ENCODE measurements at places on chromosomes 12 and 14.

DNA sequence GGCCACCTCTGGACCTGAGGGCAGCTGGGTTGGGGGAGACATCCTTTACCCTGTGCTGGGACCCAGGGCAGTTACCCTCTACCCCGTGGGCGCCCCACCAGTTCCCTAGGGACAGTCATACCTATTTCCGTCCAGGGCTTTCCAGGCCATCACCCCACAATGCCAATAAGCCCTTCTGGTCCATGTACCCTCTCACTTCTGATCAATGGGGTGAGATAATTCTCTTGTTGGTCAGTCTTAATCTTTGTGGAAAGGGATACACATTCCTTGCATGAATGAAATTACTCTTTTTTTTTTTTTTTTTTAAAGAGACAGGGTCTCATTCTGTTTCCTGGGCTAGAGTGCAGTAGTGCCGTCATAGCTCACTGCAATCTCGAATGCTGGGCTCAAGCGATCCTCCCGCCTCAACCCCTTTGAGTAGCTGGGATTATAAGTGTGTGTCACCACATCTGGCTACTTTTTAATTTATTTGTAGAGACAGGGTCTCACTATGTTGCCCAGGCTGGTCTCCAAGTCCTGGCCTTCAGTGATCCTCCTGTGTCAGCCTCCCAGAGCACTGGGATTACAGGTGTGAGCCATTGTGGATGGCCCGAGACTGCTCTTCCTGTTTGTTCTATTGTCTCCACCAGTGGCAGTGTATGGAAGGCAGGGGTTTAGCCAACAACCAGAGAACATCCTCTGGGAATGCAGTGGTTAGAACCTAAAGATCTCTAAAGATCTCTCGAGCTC, 46.3 kb upstream of the STON2 start:
- no peak for DNase-seq

DNA sequence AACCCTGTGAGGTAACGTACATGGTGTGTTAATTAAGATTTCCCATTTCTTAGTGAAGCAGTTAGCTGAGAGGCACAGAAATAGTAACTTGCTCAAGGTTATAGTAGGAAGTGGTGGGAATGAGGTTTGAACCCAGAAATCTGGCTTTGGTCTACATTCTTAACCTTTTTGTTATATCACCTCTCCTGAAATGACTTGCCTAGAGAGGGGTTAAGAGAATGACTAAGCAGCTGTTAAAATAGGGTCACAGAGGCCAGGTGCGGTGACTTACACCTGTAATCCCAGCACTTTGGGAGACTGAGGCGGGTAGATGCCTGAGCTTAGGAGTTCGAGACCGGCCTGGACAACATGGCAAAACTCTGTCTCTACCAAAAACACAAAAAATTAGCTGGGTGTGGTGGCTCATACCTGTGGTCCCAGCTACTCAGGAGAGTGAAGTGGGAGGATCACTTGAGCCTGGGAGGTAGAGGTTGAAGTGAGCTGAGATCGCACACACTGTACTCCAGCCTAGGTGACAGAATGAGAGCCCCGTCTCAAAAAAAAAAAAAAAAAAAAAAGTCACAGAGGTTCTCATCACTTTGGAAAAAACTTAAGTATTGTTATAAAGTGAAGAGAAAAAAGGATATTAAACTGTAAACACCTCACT, 57.6 kb upstream of the RD3L start:
- DNase-seq: no peak

DNA sequence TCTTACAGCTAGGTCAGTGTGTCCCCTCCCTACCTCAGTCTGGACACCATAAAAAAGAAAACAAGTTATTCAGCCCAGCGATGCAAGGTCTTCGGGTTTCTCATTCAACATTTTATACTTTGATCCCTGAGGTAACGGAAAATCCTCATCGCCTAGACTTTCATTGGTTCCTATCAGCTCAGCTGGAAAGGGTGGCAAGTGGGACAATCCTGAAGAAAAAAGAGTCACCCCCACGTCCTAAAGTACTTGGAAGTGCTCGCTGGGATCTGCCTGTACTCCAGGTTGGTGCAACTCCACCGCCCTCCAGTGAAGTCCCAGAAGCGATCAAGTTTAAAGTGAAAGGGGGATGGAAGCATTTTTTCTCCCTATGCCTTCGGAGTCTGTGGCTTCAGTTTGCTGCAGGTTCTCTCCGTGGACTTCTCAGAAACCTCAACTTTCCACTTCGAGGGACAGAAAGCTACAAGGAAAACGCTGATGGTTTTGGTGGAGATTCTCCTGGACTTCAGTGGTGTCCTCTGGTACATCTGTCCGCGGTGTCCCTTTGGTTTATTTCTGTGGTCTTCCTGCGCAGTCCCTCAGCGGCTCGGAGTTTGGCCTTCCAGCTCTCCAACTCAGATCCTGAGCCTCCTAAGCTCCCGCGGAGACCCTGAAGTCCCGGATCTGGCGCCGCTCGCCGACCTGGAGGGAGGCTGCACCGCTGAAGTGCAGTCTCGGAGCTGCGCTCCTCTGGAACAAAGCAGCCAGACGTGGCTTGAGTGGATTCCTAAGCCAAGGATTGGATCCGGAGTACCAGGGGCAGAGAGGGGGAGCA, 1.8 kb upstream of the LRFN5 start:
- DNase-seq: no peak

GRCh38 chr14:81176241-81176640, 44.5 kb downstream of the GTF2A1 start:
- DNase-seq: no peak

DNA sequence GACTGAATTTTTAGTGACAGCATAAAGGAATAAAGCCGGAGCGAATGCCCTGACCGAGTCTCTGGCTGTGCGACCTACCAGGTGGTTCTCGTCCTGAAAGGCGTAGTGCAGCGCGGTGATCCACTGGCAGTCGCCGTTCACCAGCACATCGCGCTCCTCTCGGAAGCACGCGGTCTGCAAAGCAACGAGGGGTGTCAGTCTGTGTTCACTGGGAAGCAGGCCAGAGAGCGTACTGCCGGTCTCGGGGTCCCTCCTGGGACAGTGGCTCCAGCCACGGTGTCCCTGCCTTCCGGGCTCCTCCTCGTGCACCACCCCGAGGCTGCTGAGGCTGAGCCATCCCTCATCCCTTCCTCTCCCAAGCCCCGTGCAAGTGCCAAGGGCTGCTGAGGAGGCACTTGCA, 53.5 kb downstream of the CDC42BPB start:
- no peak for DNase-seq

GRCh38 chr12:49832836-49833421, 4.7 kb upstream of the NCKAP5L start:
- no peak for DNase-seq

DNA sequence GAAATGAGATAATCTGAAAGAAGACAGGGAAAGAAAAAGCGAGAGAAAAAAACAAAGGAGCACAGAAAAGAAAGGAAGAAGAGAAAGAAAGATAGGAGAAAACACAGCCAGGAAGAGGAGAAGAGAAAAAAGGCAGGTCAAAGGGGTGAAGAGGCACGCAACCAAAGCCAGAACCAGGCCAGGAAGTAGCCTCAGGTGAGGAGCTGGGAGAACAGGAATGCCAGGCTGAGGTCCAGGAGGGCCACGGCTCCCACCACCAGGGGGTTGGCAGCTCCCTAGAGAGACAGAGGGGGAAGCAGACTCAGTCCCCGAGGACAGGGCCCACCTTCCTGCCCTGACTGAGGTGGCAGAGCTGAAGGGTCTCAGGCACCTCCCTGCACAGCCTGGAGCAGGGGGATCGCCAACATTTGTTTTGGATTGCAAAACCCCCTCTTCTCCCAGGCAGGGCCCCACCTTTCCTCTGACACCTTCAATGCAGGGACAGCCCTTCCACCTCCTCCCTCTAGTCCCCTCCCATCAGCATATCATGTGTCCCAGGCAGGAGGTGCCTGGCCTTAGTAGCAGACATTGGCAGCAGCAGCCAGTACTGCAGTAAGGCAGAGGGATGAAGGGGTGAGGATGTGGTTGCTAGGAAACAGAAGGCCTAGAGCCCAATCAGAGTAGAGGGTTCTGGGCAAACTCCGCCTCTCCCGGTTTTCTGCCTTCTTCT, 2.0 kb upstream of the AP1G2 start:
- peak; percentile 32 for DNase-seq

- DNase-seq: peak; percentile 38
Measured at GRCh38 chr14:35506927-35507326, 27.0 kb upstream of the INSM2 start.

DNA sequence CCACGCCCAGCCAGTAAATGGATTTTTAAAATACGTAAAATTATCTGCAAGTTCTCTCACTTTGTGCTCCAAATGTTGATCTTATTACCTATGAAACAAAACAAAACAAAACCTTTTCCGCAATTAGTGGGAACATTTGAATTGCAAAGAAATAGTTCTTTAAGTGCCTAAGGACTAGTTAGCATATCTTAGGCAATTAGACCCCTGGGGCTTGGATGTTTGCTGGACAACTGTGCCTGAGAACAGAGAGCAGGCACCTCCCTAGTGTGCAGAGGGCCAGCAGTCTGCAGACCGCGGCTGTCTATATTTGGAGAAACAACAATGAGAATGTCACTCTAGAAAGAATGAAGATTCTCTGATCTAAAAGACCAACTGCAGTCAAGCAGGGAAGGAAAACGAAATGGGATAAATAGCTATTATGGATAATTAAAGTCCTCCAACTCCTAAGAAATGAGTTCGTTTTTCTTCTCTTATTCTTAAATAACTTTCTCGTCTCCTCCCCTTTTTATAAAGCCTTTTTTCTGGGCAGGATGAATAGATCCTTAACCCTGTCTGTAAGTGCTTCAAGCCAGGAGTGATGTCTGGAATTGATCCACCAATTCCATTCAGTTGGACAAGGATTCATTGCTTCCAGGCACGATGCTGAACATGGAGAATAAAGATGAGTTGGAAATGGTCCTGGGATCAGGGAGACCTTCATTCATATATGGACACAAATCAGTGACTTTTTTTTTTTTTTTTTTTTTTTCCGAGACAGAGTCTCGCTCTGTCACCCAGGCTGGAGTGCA, 16.2 kb downstream of the SLC17A8 start:
- no peak for DNase-seq

GRCh38 chr14:81192594-81192993, 28.2 kb downstream of the GTF2A1 start:
- no peak for DNase-seq

- DNase-seq: no peak
Measured at GRCh38 chr14:60089221-60089620, 2.5 kb upstream of the PCNX4 start.

DNA sequence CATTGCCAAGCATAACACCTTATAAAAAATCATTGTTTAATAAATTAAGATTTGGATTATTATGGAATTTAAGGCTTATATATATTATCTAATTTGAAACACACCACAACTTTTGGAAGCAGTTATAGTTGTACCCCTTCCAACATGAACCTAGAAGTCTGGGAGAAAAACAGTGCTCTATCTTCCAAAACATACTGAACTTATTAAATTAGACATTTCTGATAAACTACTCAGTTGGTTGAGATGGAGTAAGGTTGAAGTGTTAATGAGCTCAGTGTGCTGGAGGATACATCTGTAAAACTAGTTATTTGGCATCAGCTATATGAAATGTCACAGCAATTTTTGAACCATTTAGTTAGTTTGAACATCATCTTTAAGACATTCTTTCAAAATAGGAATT, 227.4 kb downstream of the ALX1 start:
- no peak for DNase-seq

- DNase-seq: peak; percentile 32
Measured at GRCh38 chr12:120529641-120530417, 871 bp upstream of the COQ5 start.
